Glutamatergic neuron (in vitro differentiated cells): ENCODE measurements at places on chromosomes 6 and 20. TPM values are rescaled to one million over a fixed set of nuclear protein-coding genes. Genes with fewer than 3 reads are reported as not detected.

FBXL4 gene
- 30.9 TPM for total RNA-seq

STMN3 gene
- total RNA-seq = 459 TPM

SLC22A23 gene
- total RNA-seq = 102 TPM

F13A1 gene
- total RNA-seq = not detected

DNA sequence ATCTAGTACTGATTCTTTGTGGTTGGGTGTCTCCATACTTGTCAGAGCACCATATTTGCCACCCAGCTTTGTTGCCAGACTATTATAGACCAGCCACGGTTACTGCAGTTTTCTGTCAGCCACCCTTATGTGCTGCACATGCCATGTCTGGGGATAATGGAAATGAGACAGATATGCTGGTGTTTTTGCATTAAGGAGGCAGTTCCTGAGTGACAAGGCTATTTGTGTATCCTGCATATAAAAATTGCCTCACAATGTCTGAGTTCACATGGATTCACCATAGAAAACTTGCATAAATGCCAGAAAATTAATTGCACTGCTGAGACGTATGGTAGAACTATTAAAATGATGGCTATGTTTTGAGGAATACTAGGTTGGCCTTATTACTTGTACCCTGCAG lies 51.8 kb downstream of the NKAIN2 start:
- DNase-seq = no peak
- no peak overlapping the region for H3K4me3 ChIP-seq
- no peaks in the 10 kb centered on the region for H3K27me3 ChIP-seq
- no peaks in the 10 kb centered on the region for H3K36me3 ChIP-seq
- no peaks in the 10 kb centered on the region for H3K4me1 ChIP-seq
- no peak overlapping the region for H3K27ac ChIP-seq
